T-cell (primary cell): ENCODE measurements at places on chromosomes 11 and 22. TPM values are rescaled to one million over a fixed set of nuclear protein-coding genes. Genes with fewer than 3 reads are reported as not detected.

Gene ANGPTL5
- not detected for total RNA-seq

Gene IL17REL
- not detected for total RNA-seq

Gene HSCB
- 6.9 TPM for total RNA-seq

Gene SYT7
- 0.19 TPM for total RNA-seq

Gene PLAAT4
- 119 TPM for total RNA-seq

Gene LYVE1
- total RNA-seq, result not detected

Gene ENTHD1
- 0.16 TPM for total RNA-seq

Gene CFL1
- 761 TPM for total RNA-seq

Gene VPREB1
- not detected for total RNA-seq

Gene OR52H1
- total RNA-seq, result 0.26 TPM

Gene MIOX
- 0.36 TPM for total RNA-seq

Gene INPP5J
- total RNA-seq, result 0.35 TPM

Gene COX8A
- 114 TPM for total RNA-seq

Gene GLB1L2
- 1.4 TPM for total RNA-seq
